ENCODE measurements at places on chromosomes 4 and X.

DNA sequence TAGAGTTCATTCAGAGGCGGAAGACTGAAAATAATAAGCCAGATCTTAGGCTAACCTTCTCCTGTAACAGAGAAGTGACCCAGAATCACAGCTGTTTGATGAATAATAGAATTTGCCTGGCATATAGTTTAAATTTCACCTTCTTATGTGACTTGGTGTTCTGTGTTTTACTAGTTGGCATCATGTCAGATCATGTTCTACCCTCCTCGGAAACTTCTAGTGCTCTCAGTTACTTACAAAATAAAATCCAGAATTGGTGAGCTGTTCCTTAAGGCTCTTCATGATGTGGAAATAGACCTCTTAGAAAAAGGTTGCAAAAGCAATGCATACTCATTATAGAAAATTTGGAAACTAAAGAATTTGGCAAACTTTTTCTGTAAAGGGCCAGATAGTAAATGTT lies 31.1 kb downstream of the TMEM164 start:
- no peak for DNase-seq

- DNase-seq = no peak
These were observed 153.3 kb upstream of the LNX1 start for GRCh38 chr4:53744446-53745160.

- DNase-seq = no peak
These were observed 20.7 kb downstream of the OFD1 start for GRCh38 chrX:13755254-13755653.

DNA sequence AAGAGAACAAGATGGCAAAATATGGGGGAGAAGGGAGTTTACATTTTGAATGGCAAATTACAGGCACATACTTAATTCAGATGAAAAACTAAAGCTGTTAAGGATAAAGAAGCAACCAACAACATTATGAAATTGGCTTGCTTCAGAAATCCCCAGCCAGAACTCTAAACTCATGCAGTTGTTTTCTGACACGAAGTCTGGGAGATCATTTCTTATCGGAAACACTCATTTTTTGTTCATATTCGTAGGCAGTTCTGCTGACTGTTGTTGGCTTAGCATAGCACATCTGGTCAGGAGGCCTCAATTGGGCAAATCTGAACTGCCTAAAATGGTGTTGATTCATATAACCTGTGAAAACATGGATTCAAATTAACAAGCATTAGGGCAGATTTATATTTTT lies 33.0 kb upstream of the ARHGAP6 start:
- no peak for DNase-seq

GRCh38 chr4:188005561-188005960 lies 10.0 kb downstream of the ZFP42 start:
- no peak for DNase-seq

DNA sequence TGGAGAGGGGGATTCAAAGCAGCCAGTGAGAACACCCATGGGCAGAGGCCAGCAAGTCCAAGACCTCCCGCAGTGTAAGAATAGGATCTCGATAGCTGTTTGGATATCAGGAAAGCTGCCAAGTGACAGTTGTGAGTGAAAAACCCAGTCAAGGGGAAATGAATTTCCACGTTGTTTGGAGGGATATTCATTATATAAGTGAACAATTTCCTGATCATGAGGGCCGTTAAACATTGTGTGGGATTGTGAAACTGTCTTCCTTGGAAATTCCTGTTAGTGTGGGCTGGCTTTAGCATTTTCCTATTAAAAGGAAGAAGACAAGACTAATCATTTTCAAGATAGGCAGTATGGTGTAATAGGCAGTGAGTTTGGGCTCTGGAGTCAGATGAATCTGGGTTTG lies 15.0 kb downstream of the CLDN2 start:
- DNase-seq = no peak

DNA sequence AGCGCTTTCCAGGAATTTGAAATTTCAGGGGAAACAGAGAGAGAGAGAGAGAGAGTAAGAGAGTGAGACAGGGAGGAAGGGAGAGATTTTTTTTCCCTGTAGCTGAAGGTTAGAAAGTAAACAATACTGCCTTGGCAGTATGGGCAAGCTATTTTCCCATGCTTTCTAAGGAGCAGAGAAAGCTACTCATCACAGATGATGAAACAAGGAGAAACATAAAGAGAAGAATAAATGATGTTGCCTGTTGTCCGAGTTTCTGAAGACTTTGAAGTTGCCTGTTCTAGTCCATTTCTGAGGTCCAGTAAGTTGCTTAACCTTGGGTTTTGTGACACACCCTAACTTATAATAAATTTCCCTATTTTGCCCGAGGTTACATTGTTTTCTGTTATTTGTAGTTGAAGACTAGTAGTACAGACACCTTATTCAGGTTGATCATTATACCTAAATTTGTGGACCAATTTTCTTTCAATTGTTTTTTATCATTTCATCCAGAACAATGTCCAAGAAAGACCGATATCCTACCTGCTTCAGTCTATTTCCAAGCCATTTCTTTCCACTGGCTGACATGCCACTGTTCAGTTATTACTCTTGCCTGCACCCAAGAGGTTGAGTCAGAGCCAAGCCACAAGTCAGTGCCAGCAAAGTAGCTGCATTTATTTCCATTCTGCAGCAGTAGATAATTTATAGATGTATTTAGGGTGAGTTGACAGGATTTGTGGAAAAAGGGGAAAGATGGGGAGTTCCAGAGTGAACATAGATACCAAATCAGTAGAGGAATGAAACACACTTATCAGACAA lies 49.7 kb upstream of the SLC16A2 start:
- DNase-seq = no peak

DNA sequence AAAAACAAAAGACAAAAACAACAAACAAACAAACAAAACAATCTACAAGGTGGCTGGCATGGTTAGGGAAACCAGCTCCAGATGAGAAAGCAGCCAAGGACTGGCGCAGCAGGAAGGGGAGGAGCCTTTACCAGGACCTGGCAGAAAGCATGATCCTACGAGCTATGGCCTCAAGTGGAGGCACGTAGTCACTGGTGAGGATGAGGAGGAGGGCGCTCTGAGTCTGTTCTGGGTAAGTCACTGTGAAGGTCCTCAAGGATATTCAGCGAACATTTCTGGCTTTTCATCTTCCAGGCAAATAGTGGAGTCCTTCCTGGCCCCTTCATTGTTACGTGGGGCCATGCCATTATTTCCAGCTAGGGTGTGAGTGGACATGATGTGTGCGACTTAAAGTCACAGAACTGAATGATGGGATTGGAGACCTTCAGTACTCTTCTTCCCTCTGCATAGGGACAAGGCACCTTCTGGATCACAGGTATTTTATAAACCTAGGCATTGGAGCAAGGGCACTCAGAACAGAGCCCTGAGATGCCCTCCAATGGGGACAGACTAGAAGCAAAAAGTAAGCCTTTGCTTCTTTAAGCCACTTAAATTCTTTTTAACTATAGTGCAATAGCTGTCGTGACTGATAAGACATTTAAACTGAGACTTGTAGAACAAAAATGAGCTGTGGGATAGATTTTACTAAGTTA lies 771.3 kb downstream of the RAB28 start:
- DNase-seq = no peak

GRCh38 chrX:41002026-41002425 lies 83.2 kb upstream of the USP9X start:
- no peak for DNase-seq

DNA sequence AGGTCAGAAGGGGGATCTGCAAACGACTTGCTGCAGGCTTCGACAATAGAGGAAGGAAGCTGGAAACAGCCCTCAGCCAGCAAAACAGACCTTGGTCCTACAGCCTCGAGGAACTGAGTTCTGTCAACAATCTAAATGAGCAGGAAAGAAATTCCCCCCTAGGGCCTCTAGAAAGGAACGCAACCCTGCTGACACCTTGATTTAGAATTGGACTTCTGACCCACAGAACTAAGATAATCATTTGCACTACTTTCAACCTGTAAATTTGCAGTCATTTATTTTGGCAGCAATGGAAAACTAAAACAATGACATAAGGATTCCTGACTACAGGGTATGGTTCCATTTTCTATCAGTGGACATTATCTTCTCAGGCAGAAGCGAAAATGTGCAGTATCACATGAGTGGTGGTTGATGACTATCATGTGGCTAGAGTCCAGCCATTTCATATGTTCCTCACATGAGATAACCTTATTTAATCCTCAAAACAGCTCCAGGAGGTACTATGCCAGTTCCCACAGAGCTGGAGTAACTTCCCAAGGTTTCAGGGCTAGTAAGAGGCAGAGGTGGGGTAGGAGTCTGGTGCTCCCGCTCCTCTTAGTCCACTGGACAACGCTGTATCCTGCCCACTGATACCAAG lies 61.6 kb downstream of the SAT1 start:
- no peak for DNase-seq

GRCh38 chrX:13579661-13580060 lies 10.3 kb downstream of the EGFL6 start:
- DNase-seq = no peak

GRCh38 chr4:108171339-108172230 lies 2.9 kb upstream of the LEF1 start:
- DNase-seq = no peak

DNA sequence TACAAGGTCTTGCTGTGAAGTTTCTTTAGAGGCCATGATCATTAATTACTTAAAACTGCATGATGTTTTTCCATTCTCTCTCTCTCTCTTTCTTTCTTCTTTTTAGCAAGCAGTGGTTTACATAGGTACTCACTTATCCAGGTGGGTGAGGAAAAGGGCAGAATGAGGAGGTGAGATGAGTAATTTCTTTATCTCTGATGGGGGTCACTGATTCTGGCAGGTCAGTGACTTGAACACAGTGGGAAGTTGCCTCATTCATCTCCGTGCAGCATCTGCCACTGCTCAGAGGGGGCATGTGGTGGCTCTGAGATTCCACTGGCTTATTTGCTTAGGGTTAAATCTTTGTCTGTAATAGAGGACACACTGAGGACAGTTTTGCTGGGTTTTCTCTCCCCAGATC lies 62.6 kb downstream of the FAM114A1 start:
- no peak for DNase-seq

DNA sequence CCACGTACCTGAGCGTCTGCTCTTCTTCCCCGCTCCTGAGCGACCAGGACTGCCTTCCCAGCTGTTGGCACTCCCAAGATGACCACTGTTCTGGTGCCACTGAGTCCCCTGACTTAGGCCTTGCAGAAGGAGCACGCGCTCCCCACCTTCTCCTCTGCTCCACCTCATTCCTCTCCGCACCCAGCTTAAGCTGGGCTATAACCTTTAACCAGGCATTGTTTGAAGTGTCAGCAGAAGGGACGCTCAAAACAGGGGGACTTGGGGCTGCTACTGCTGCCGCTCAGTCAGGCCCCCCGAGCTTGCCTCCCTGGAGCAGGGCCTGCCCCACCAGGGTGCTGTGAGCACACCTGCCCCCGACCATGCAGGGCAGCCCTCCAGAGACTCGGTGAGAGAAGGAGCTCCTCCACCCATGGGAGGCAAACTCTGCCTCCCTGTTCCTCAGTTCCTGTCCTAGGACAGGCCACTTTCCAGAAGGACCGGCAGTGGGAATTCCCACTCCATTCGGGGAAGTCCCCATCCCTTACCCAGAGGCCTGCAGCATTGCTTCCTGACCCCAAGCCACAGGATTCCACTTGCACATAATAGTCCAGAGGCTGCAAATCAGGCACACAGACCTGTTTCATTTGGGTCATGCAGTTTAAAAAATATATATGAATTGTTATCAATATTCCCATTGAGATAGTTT lies 99.7 kb upstream of the ENPP6 start:
- no peak for DNase-seq

- no peak for DNase-seq
These were observed 57.3 kb downstream of the ABCG2 start for GRCh38 chr4:88101165-88101564.

GRCh38 chr4:62881210-62881609 lies 1528.0 kb downstream of the TECRL start:
- no peak for DNase-seq

- no peak for DNase-seq
These were observed 13.7 kb downstream of the APELA start for GRCh38 chr4:164890691-164891090.

DNA sequence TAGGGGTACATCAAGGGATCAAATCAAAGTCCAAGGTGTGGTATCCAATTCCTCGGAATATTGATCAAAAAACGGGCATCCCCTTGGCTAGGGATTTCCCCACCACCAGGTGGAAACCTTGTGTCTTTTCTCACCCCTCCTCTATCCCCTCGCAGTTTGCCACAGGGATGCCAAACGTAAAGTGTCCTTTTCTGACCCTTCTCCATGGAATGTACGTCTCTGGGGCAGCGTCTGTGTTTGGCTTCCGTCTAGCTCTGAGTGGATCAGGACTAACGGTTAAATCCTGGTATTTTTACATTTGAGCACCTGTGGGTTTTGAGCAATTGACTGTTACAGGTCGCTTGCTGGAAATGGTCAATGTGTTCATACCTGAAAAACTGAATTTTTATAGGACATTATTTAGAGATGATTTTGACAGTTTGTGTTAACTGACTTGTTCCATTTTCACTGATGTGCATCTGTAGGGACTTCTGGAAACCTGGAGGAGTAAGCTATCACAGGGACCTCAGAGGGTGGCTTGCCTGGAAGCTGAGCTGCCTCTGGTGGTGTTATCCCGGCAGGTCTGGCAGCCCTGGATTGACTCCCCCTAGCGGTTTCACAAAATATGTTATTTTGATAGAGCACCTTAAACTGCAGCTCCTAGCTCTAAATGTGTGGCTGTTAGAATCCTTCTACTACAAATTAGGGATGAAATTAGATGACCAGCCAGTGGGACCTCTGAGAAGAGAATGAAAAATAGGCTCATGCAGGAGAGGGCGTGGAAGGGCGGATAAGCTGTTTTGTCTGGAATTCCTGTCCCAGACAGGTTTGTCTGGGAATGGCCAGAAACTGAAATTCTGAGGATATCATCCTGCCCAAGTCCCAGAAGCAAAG lies 8.8 kb upstream of the MGST2 start:
- no peak for DNase-seq

GRCh38 chr4:152778656-152779512 lies 646 bp downstream of the TIGD4 start:
- DNase-seq = no peak

GRCh38 chrX:153897899-153898298 lies 6.6 kb upstream of the AVPR2 start:
- DNase-seq = no peak

- no peak for DNase-seq
These were observed 346.7 kb upstream of the PPARGC1A start for GRCh38 chr4:24236532-24236931.

DNA sequence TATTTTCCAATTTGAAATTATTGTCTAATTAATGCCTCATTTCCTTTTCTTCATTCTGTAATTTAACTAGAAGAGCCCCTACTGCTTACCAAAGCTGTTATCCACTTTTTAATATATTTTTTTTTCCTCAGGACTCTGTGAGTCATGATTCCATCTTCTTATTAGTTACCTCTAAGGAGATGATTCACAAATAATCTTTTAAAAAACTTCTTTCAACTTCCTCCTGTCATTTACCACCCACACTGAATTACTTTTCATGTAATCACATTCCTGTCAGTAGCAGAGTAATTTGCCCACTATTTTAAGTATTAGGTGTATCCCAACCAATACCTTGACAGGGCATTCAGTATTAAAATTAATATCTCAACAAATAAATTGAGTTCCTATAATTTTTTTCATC lies 470.9 kb upstream of the ADGRL3 start:
- no peak for DNase-seq

Data from stimulated activated CD4-positive, alpha-beta T cell treated with anti-CD3 and anti-CD28 coated beads, TNF-alpha, amount 100 ng/mL, for 24 hours (primary cell).